ENCODE measurements at places on chromosomes 1 and 21.
A peak's percentile ranks its signal among the peaks of the same experiment; 100 is the strongest.

GRCh38 chr1:228767636-228768354, 32.5 kb downstream of the RHOU start:
- DNase-seq, result no peak

DNA sequence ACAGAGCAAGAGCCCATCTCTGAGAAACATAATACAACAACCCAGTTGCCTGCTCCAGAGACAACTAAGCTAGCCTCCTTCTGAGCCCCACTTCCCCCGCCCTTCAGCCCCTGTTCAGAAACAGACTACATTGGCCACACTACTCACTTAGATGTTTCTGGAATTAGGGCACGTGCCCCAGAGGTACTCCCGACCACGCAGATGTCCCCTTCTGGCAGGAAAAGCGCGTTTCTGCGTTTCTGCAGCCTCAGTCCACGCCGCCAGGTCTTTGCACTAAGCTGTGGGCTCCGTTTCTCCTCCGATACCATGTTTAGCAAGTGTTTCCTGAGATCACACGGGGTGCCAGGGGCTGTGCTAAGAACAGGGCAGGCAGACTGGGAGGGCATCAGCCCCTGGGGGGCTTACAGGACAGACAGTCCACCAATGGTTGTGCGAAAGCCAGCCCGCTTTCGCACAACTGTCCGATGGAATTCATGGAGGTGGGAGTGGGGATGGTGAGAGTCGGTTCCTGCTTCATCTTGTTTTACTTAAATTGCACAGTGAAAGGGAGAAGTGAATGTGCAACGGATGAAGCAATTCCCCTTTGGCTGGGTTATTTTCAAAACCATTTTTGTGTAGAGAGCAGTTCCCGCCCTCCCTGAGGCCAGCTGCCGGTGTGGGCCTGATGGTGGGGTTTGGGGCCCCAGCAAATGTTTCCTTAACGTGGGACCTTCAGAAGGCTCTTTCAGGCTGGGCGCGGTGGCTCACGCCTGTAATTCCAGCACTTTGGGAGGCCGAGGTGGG, 2.7 kb downstream of the PIK3CD start:
- no peak for DNase-seq

DNA sequence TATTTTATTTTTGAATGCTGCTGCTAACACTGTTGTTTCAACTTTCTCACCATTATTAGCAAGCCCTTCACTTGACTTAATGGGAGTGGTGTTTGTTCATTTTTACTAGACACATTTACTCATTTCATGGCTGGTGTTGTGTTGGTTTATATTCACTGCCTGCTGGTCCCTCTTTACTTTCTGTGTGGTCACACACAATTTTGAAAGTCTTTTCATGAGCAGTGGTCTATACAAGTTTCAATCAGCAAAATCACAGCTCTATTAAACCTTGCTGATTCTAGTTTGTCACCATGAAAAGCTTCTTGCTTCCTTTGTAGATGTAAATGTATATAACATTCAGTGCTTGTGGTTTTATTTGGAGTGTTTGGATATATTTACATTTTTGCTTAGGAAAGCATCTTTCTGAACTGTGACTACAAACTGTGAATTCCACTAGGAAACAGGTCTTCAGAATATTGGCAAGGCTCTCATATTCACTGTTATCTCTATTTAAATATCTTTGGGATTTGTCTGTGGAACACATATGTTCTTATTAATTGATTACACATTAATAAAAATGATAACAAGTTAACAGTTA, 22.8 kb downstream of the ATP6V1G3 start:
- DNase-seq, result no peak

GRCh38 chr1:170041423-170042192, 32.9 kb downstream of the KIFAP3 start:
- no peak for DNase-seq

GRCh38 chr1:176384841-176385240, 78.1 kb upstream of the PAPPA2 start:
- no peak for DNase-seq

DNA sequence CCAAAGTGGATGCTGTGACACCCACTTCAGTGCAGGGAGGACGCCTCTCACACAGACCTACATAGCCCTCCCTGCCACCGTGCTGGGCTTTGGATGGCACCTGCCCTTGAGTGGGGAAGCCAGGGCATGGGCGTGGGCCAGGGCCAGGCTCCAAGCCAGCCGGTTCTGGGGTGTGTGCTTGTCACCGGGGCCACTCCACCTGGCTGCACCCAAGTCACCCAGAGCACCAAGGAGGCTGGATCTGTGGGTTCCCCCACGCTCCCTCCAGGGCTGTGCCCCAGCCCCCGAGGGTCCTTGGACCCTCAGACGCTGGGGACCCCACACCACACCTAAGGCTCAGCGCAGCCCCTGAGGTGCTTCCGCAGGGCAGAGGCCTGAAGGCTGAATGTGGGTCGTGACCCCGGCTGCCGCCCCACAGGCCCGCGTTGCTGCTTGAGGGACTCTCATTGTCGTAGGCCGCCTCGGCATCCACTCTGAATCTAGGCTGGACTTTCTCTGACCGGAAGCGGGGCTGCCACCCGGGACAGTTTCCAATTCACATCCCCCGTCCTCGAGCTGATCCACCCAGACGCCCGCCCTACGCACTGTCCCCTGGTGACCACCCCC, 1.5 kb downstream of the MXRA8 start:
- DNase-seq, result peak; percentile 38

DNA sequence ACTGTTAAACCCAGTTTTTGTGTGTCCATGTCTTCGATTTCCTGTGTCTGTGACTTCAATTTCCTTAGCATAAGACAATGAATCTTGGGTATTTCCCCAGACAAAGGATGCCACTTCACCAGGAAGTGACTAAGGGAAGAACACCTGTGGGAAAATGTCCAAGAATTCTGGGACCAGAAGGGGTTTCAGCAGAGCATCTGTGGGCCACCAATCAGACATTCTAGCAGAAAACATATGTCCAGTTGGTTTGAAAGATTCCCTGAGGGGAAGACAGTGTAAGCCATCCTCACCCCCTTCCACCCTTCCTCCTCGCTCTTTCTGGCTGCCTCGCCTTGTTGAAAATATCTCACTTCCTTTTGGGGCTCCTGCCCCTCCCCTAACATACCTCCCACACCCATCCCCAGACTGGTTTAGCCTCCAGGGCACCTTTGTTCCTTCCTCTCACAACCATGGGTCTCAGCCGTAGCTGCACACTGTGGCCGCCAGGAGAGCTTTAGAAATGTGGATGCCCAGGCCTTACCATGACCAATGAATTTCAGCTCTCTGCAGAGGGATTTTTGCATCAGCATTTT, 25.5 kb upstream of the IFNAR1 start:
- DNase-seq, result no peak

DNA sequence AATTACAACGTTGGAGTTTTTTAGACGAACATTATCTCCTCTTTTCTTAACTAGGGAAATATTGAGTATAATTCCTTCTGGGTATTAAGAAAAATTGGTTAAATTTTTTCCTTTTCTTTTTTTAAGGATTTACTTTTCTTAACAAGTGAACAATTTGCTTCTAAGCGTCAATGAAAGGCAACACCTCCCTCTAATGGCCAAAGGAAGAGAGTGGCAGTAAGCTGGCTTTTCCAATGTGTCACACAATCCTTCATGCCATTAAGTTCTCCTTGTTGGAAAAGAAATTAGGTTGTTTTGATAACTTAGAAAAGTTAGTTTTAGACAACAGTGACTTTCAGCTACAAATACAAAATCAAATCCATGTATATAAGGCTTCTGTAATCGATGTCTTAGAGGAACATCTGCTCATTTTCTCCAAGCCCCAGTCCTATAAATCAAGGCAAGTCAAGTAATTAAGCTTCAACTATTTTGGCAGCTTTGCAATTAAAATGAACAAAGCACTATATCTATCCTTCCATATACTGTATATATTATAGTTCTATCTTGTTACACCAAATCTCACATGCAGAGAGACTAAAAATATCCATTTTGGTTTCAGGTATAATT, 62.8 kb downstream of the EDEM3 start:
- DNase-seq, result peak; percentile 60

- DNase-seq, result no peak
Observed at GRCh38 chr1:109626682-109627408, 7.2 kb downstream of the AMPD2 start.

DNA sequence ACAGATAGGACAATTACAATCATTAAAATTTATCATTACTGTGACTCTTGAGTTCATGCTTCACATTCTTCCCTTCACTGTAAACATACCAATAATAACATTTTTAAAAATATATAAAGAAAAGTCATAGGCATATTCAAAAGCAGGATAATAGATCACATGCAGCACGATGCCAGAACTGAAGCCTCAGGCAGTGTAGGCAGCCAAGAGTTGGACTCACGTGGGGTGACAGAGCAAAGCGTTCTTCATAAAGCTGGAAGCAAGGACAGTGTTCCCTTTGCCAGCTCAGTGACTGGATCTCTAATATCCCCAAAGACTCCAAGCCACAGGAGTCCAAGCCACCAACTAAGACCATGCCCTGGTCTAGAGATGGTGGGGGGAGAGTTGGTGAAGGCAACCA, 77.7 kb downstream of the ODF2L start:
- no peak for DNase-seq

DNA sequence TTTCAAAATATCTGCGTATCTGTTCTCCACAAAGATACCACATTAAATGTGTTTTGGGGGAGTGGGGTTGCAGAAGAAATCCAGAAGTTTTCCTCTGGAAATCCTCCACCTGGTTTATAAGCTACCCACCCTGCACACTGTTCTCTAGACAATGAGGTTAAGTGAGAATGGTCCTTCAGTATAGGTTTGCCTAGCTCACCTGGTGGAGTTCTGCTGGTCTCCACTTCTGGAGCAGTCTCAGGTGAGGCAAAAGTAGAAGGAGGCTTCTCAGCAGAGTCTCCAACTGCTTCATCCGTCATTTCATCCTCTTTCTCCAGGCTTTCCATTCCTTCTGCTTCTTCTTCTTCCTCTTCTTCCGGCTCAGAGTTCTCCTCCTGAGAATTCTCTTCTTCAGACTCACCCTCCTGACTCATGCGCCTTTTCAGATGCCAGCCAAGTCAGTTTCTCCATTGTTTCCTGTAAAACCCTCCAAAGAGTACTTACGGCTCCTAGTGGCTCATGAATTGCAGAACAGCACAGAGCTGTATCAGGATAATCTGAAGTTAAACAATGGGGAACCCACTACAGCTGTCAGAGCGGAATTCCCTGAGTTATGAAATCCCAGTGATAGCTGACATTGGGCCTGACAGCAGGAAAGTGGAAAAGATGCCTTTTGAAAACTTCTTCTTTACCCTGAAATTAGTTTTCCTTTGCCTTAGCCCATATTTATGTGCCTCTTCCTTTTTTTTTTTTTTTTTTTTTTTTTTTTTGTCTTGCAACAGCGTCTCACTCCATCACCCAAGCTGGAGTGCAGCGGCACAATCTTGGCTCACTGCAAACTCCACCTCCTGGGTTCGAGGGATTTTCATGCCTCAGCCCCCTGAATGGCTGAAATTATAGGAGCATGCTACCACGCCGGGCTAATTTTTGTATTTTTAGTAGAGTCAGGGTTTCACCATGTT, 38.5 kb downstream of the MSTO1 start:
- peak; percentile 93 for DNase-seq

DNA sequence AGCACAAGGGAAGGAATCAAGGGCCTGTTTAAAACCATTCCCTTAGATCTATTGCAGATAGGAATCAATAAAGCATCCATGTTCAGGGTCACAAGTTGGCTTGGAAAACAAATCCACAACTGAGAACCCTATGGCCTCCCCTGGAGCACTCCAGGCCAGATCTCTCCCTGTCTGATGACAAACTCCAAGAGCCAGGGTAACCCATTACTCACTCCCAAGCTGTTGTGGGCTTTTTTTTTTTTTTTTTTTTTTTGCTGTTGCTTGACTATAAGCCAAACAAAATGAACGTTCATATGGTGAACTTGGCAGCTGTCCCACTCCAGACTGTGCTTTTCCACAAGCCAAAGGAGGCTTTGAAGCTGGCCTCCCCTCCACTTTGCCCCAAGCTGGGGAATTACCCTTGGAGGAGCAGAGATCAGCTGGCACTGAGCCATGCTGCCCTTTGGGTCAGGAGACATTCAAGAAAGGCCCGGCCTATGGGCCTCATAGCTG, 35.7 kb upstream of the VAV3 start:
- no peak for DNase-seq

GRCh38 chr1:202648605-202649226, 61.5 kb downstream of the SYT2 start:
- no peak for DNase-seq

GRCh38 chr1:1358433-1359271, at the start of gene MXRA8:
Gene MXRA8 (minus strand): TSS chr1:1358555. CDS start chr1:1358504, 51 bp downstream.
- peak; percentile 81 for DNase-seq

- DNase-seq, result no peak
Observed at GRCh38 chr1:99994496-99994895, 24.7 kb downstream of the SLC35A3 start.

GRCh38 chr1:46174448-46175231, at the start of gene TSPAN1:
Gene TSPAN1 (plus strand): TSS chr1:46175087. CDS start chr1:46181108, 6,021 bp downstream.
- DNase-seq, result peak; percentile 62

DNA sequence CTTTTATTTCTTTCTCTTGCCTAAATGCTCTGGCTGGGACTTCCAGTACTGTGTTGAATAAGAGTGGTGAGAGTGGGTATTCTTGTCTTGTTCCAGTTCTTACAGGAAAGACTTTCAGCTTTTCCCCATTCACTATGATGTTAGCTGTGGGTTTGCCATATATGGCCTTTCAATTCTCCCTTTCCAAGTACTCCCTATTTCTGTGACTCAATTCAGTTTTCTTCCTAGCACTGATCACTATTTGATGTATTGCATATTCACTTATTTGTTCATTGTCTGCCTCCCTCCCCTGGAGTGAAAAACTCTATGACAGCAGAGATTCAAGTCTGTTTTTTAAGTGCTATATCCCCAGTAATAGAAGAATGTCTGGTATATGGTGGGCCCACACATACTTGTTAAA, 618.2 kb upstream of the CAMK1G start:
- no peak for DNase-seq

DNA sequence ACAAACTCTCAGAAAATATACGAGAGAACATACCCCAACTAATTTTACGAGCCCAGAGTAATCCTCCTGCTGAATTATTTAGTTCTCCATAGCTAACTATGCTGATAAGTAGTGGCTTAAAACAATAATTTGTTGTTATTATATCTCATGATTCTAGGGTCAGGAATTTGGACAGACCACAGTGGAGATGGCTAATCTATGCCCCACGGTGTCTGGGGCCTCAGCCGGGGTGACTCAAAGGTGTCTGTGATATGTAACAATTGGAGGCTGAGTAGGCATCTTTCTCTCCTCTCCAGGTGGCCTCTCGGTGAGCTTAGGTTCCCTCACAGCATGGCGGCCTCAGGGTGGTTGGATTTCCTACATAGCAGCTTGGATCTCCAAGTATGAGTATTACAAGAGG, 35.4 kb upstream of the FOXO6 start:
- DNase-seq, result no peak

Data from HCEC 1CT (cell line).